Upper lobe of right lung (tissue), 1 donor: ENCODE measurements at places on chromosomes 13 and 19. TPM values are rescaled to one million over a fixed set of nuclear protein-coding genes. Genes with fewer than 3 reads are reported as not detected.

Gene HSPB6
- 41.3 TPM for total RNA-seq

DNA sequence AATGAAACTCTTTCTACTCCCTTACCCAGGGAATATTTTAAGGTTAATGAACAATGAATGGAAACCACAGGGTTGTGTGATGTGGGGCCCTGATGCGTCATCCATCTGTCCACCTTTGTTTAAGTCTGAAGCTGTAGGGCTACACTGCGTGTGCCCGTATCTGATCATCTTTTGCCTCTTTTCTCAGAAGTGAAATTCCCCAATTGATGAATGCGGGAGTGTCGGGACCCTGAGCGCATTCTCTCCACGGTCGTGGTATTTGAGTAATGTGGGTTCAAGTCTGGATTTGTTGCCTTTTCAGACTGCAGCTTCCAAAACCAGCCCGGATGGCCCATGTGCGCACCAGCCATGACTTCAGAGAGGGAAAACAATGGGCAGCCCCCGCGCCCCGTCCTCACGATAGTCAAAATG is 112.3 kb downstream of the COL4A2 start:
- no peak for DNase-seq

DNA sequence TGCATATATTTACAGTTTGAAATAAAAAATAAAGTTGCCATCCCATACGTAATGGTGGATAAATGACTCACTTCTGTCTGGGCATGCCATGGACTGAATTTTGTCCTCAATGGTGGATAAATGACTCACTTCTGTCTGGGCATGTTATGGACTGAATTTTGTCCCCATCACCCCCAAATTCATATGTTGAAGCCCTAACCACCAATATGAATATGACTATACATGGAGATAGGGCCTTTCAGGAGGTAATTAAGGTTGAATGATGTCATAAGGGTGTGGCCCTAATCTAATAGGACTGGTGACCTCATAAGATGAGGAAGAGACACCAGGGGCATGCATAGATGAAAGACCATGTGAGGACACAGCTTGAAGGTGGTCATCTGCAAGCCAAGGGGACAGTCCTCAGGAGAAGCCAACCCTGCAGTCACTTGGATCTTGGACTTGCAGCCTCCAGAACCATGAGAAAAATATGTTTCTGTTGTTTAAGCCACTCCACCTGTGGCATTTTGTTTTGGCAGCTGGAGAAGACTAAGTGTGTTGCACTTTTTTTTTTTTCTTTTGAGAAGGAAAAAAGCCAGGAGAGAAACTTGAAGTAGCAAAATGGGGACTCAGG is 41.8 kb downstream of the RFC3 start:
- no peak for DNase-seq

DNA sequence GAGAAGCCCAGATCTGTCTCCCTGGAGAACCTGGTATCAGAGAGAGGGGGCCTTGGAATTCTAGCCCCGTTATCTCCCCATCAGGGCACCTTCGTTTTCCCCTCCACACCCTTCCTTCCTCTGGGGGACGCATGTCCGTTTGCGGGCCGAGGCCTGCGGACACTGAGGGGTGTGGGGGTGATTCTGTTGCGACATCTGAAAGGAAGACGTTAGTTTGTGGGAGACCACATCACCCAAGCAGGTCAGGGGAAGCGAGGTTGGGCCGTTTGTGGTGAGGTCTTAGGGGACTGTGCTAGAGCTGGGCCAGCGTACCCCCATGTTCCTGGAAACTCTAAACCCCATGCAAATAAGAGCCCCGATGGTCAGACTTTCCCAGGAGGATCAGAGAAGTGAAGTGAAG is 3.7 kb upstream of the HSH2D start:
- DNase-seq: no peak

Gene C13orf42
- total RNA-seq: not detected
